ENCODE measurements at places on chromosomes 3 and 15.
A peak's percentile ranks its signal among the peaks of the same experiment; 100 is the strongest.

- no peak for DNase-seq
Measured at GRCh38 chr15:57057134-57057930, 138.9 kb downstream of the TCF12 start.

DNA sequence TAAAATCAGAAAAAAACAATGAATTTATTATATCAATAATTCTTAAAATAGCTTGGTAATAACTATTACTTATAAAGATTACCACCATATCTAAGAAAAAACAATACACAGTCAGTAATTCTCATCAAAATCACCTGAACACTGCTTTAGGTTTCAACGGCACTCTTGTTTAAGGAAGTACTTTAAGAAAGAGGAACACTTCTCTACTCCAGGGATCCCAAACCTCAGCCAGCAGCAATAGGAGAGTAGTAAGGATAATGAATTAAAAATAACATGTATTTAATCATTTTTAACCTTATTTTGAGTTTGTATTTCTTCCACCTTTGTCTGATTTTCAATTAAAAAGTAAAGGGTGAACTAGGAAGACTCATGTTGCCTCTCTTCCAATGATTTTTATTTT, 494.0 kb upstream of the NR2F2 start:
- no peak for DNase-seq

- DNase-seq: no peak
Measured at GRCh38 chr3:114454551-114455251, 160.9 kb downstream of the TIGIT start.

- no peak for DNase-seq
Measured at GRCh38 chr3:153910387-153910786, 210.8 kb upstream of the ARHGEF26 start.

- DNase-seq: peak; percentile 53
Measured at GRCh38 chr15:31197497-31198414, 96.2 kb upstream of the TRPM1 start.

DNA sequence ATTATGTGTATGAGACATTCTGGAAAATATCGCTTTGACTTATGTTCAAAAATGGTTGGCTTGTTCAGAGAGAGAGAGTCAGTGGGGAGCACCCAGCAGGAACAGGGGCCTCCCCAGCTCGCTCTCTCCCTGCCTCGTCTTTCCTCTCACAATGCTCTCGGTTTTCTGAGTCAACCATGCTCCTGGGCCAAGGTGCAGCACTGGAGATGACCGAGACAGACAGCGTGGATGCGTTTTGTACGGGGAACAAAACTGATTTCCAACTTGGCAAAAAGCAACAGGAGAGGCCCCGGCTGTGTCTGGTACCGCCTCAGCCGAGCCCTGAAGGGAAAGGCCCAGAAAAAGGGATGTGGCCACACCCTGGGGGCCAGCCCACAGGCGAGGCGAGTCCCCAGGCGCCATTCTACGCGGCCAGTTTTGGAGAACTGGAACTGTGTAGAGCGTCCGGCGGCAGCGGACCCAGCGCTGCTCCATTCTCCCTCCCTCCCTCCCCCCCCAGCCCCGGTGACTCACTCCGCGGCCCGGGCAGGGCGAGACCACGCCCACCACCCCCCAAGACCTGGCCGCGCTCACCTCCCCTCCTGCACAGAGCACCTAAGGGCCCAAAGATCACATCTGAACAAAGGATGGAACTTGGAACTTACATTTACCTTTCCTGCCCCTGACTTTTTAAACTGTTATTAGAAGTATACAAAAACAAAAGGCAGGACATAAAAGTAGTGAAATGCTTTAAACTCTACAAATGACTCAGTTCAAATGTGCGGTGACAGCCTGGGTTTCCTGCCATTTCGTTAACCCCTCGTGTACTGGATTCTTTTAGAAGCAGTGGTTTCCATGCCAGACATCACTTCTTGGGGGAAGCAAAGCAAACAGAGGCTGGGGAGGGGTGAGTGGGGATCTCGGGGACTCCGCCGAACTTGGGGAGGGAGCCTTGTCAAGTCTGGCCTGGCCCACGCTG, 12.7 kb downstream of the ATP10A start:
- peak; percentile 90 for DNase-seq

GRCh38 chr3:105843994-105844393, 24.8 kb downstream of the CBLB start:
- no peak for DNase-seq

DNA sequence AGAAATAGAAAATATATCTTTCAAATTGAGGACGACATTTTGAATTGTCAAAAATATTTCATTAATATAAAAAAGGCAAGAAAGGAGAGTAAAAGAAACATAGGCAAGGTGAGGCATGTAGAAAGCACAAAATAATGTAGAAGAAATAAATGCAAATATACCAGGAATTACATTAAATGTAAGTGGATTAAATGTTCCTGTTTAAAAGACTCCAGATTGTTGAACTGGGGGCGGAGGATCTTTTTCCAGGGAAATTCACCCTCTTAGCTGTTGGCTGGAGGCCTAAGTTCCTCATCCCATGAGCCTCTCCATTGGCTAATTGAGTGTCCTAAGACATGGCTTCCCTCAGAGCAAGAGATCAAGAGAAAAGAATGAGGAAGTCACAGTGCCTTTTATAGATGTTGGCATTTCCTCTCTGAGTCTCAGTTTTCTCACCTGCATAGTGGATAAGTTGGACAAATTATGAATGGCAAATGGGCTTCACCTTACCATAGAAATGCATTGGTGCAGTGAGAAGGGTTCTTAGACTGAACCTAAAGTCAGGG, 147.4 kb upstream of the SMAD3 start:
- DNase-seq: no peak

DNA sequence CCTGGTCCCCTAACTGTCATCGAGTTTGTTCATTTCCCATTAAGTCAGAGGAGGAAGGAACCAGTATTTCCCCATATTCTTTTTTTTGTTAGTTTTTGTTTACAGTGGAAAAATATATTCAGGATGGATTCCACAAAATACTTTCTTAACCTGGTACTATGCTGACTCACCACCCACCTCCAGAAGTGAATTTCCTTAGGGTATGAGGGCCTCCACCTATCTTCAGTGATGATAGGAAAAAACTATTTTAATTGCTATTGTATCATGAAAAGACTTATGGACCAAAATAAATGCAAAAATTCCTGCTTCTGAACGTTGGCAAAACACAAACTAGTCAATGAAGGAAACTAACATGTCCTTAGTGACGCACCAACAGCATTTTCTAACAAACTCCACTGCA, 64.2 kb upstream of the FOXP1 start:
- DNase-seq: no peak

- DNase-seq: no peak
Measured at GRCh38 chr15:77516076-77516475, 95.4 kb downstream of the HMG20A start.

Measured in AG08396 (cell line).